ENCODE measurements at places on chromosomes 2 and 18.

- no peak for DNase-seq
Observed at GRCh38 chr2:233821709-233822100, 32.6 kb downstream of the HJURP start.

- DNase-seq = no peak
Observed at GRCh38 chr2:38875227-38875575, 533 bp downstream of the DHX57 start.

GRCh38 chr2:126831234-126832005 lies 67.3 kb upstream of the TEX51 start:
- no peak for DNase-seq

- no peak for DNase-seq
Observed at GRCh38 chr18:3346487-3346886, 84.6 kb downstream of the MYL12B start.

GRCh38 chr2:171793691-171794678 lies 100.1 kb downstream of the SLC25A12 start:
- no peak for DNase-seq

- DNase-seq = no peak
Observed at GRCh38 chr2:131085646-131086045, 7.6 kb downstream of the FAM168B start.

DNA sequence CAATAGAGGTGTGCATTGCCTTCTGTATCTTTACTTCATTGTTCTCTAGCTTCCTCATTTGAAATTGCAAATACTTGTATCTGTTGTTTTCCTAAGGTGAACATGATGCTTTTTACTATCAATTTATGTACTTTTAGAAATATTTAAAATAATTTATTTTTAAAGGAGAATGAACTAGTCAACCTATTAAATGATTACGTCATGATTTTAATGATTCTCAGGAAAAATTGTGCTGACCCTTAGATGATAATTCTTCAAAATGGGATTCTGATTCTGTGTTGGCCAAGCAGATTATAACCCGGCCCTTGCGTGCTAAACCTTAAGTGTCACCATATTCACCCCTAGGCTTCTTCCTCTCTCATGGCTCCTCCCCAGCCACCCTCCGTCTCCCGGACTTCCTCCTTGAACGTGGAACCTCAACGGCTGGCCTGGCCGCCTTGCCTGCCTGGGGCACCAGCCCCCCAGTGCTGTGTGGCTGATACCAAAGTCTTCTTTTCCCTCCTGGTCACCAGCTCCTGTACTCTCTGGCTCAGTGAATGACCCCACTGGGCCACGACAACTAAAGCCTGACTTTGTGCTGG lies 292.0 kb downstream of the GBX2 start:
- DNase-seq = no peak

DNA sequence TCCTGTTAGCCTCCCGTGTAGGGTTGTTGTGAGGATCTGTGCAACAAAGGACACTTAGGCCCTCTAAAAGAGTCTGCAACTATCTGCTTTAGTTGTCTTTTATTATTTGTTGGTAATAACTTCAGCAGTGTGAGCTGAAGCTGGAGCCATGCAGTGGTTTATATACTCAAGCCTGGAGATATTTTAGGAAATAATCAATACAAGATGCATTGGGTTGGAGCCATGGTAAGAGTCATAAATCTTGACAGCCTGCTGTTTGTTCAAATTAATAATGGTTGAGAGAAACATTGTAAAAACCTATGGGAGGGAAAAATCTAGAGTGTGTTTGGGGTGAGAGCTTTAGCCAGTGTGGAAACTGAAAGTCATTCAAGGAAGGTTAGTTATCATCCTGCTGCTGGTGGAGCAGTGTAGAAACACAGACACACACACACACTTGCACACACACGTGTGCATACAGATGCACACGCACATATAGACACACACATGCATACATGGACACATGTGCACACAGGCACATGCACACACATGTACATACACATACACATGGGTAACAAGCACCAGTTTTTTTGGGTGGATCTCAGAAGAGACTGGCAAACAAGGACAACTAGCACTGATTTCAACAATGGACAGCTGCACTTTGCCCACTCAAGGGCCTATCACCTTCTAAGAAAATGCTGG lies 51.0 kb downstream of the ACOXL start:
- no peak for DNase-seq

DNA sequence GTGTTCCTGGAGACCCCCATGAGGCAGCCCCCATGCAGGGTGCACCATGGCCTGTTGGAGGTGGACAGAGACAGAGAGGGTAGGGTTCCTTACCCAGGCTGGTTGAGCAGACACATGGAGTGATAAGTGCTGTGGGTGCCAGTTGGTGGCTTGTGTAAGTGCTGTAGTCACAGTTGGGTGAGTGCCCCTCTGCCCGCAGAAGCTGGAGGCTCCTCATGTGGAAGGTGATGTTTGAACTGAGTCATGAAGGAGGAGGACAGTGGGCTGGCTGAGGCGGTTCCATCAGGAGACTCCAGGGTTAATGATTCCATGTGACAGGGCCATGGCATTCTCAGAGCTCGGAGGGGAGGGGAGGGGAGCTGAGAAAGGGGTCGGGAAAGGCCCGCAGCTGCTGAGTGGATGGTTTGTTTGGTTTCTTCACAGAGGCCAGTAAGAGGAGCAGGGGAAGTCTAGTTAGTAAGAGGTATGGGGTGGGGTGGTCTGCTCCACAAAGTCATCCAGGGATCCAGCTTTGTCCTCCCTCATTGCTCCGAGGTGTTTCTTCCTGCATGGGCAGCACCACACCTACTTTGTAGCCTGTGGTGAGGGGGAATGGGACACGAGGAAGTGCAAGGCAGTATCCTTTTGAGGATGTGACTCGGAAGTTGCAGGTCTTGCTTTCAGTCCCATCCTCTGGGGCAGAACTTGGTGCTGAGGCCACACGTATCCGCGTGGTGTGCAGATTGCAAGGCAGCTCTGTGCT lies 13.6 kb downstream of the IMPA2 start:
- DNase-seq = no peak

DNA sequence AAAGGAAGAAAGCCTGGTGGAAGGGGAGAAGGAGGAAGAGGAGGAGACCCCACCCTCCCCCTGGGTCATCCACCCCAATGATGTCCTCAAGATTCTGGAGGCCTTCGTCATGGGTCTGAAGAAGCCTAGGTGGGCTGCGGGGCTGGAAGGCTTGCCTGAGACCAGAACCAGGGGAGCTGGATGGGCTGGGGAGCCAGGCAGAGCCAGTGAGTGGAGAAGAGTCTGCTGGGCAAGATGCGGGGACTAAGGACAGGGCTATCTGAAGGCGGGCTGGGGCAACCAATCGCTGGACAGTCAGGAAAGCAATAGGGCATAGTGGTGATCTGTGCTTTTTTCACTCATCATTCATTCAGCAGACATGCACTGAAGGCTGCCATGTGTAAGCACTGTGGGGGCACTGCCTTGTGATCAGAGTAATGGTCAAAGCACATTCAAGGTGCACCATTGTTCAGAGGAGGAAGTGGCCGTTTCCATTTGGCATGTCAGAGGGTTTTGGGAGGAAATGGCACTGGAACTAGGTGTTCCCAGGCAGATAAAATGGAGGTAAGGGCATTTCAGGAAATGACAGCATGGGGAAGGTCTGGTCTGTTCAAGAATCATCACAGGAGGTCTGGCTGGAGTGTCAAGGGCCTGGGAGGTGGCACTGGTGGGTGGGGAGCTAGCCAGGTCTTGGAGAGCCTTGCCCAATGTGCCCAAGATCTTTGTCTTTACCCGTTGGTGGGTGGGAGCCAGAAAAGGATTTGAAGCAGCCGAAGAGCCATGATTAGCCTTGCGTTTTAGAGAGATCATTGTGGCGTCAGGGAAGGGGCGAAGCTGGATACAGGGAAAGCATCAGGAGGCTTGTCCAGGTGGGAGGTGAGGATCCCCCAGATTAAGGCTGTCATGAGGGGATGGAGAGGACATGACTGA lies 24.2 kb downstream of the OTOF start:
- no peak for DNase-seq

GRCh38 chr2:54830546-54830945 lies 107.1 kb downstream of the EML6 start:
- DNase-seq = no peak

DNA sequence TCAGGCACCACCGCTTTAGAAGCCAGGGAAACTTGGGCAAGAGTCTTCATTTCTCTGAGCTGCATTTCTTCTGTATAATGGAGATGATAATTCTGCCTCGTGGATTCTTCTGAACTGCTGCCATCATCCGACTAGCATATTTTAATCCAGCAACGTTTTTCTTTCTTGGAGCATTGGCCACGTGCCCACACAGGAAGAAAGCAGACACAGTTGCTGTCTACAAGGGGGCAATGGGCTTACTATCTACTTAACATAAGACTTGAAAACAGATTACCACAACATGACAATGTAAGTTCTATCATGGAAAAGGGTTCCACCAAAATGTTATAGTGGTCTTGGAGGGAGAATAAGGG lies 176.5 kb downstream of the FAM210A start:
- no peak for DNase-seq

DNA sequence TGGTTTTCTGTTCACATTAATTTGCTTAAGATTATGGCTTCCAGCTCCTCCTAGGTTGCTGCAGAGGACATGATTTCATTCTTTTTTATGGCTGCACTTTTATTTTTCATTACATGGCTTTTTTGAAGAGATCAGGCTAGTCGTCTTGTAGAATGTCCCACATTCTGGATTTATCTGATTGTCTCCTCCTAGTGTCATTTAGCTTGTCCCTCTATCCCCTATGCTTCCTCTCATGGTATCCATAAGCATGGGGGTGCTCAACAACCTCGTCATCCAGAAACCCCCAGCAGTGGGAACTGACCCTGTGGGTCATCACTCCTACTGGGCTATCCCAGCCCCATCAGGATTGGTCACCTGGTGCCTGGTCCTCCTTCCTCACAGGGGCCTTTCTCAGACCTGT lies 49.6 kb downstream of the SERTAD2 start:
- DNase-seq = no peak

GRCh38 chr2:3659447-3660432 lies 1.7 kb downstream of the ALLC start:
- DNase-seq = no peak

- no peak for DNase-seq
Observed at GRCh38 chr2:8491296-8492027, 190.4 kb upstream of the ID2 start.

DNA sequence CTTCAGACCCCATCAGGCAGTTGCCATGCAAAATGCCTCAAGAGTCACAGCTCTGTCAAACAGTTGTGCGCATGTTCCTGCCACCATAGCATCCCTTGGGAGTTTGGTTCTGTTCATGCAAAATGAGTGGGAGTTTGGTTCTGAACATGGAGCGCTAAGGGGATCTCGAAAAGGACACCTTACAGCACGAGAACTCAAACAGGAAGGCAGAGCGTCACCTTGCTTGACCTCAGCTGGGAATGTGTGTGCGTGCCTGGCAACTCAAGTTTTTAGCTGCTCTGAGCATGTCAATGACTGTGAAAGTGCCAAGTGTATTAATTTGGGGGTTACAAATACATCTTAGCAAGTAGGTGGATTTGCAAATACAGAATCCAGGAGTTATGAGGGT lies 16.6 kb downstream of the MALL start:
- DNase-seq = no peak
